ENCODE measurements at places on chromosomes 12 and 14. TPM values are rescaled to one million over a fixed set of nuclear protein-coding genes. Genes with fewer than 3 reads are reported as not detected.

ABCD4 gene
- total RNA-seq: 24.4 TPM

KCNJ8 gene
- not detected for total RNA-seq

IL31 gene
- not detected for total RNA-seq

CDCA3 gene
- total RNA-seq: 59.0 TPM

NINJ2 gene
- 1.9 TPM for total RNA-seq

WASHC4 gene
- 44.7 TPM for total RNA-seq

SLC48A1 gene
- 32.0 TPM for total RNA-seq

SLC38A4 gene
- 2.5 TPM for total RNA-seq

MYO1H gene
- not detected for total RNA-seq

CARMIL3 gene
- total RNA-seq: 0.15 TPM

ASCL1 gene
- total RNA-seq: not detected

ARHGEF40 gene
- total RNA-seq: 11.1 TPM

GDF11 gene
- total RNA-seq: 11.8 TPM

GRCh38 chr14:39102265-39102968, 618 bp downstream of the SEC23A start:
- no peak for DNase-seq

GRCh38 chr14:99753225-99754140, 39.7 kb upstream of the EML1 start:
- no peak for DNase-seq

DNA sequence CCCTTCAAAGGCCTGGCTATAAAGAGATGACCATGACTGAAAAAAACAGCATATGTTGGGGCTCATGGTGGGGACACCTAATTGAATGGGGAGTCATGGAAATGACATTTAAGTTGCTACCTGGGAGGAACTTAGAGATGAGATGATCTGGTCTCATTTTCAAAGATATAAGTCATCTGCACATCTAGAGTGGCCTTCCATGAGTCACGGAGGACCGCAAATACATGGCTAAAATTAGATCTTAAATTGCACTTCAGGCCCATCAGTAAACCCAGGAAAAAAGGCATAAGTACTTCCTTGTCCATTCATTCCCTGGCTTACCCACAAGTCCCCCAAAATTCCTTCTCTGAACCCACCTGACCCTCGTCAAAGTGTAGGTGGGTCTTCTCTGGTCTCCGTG, 53.4 kb downstream of the SPTB start:
- DNase-seq: no peak

DNA sequence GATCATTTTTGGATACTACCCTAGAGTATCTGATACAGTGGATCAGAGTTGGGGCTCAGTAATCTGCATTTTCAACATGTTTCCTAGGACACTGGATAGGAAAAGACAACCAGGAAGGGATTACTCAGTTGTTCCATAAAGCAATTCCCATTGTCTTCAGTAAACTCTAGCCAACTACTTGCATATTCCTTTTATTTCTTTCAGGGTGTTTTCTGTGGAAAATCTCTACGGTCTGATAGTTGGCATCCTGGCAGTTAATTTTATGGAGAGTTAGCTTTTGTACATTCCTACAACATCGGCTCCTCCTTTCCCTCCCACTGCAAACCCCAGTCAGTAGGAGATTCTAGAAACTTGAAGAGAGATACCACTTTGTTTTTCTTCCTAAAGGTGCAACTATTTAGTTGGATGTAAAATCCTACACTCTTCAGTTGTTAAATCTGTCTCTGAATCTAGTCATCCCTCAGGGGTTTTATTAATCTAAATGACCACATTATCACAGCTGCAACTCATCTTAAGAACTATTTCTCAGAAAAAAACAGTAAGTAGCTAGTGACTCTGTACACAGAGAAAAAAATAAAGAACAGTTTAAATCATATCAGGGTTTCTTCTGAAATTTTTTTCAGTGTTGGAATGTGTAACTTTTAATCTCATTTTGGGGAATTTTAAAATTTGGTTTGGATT, 103.9 kb downstream of the PDE3A start:
- no peak for DNase-seq

DNA sequence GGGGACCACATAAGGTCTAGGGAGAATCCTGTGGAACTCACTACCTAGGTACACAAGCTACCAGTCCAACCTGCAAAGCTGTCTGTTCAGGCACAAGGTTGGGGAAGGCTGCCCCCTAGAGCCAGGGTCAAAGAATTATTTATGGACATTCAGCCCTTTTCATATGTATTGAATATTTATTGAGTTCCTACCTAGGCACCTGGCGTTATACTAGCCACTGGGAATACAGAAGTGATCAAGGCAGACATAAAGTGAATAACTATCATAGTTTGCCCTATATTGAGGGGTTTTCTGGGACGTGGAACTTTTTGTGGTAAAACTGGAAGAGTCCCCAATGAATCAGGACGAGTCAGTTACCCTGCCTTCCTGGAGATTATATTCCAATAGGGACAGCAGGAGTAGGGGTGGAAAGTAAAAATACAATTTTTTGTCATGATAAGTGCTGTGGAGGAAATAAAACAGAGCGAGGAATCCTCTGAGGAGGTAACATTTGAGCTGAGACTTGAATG, 5.8 kb upstream of the SLC48A1 start:
- DNase-seq: no peak

DNA sequence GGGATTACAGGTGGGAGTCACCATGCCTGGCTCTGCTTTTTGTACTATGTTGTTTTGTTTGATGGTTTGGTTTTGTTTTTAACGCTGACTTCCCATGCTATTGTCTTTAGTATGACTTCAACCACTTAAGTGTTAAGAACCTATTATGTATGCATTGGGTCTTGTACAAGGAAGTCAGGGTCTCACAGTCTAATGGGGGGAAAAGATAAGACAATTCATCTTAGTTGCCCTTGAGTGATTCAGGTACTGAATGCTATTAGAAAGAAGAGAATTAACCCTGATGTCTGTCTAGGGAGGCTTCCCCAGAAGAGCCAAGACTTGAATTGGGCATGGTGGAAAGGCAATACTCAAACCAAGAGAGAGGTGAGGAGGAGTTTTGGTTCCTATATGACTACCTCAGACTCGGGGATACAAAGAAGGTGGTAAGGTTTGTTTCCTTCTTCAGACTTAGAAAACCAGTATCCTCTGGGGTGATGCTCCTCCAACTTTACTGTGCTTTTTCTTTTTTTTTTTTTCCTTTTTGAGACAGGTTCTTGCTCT, 64.6 kb downstream of the SUSD6 start:
- no peak for DNase-seq

- no peak for DNase-seq
Observed at GRCh38 chr14:70776197-70776596, 33.1 kb downstream of the MAP3K9 start.

DNA sequence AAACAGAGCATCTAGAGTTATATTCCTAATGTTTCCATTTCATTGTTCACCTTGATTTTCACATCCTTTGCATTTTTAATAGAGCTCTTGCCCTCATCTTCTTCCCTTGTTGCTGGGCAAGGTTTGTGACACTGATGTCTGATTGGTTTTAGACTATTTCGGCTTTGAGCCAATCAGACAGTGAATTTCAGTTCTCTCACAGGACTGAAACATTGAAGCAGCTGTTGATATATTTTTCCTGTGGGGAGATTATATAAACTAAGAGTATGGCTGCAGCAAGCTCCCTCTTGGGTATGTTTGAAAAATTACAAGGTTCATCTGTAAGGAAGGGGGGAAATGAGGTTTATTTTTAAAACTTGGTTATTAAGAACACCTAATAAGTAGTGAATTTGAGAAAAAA, 51.2 kb downstream of the ATF7IP start:
- no peak for DNase-seq

DNA sequence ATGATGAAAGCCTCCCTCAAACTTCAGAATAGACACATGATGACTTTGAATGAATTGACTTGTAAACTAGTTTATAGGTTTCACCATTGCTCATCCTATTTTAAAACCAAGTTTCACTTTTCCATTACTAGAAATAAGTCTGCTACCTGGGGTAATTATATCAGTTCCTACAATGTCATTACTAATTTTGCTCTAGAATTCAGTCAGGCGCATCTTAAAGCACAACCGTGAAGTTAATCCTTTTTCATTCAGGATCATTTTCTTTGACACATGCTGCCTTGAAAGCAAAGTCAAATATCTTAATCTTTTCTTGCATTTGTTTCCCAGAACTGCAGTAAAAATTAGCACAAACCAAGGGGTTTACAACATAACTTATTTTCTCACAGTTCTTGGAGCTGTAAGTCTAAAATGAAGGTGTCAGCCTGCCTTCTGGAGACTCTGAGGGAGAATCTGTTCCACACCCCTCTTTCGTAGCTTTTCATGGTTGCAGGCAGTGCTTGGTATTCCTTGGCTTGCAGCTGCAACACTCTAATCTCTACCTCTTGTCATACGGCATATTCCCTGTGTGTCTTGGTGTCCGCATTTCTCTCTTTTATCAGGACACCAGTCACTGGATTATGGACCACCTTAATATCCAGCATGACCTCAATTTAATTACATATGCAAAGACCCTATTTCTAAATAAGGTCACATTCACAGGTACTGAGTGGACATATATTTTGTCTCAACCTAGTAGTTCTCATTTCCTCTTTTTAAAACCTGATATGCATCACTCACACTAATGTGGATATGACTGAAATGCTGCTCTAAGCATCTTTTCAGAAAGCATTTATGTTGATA, 114.3 kb upstream of the PDZRN4 start:
- DNase-seq: no peak
